ENCODE measurements at places on chromosomes 6 and 20. TPM values are rescaled to one million over a fixed set of nuclear protein-coding genes. Genes with fewer than 3 reads are reported as not detected.

MEP1A gene
- total RNA-seq = not detected

TINAG gene
- 0.31 TPM for total RNA-seq

THBD gene
- 25.3 TPM for total RNA-seq

C6orf58 gene
- total RNA-seq = not detected

SRSF3 gene
- 218 TPM for total RNA-seq

PDYN gene
- total RNA-seq = not detected

UNC5CL gene
- 1.6 TPM for total RNA-seq

PTK6 gene
- 0.13 TPM for total RNA-seq

CD40 gene
- total RNA-seq = 25.1 TPM

ZNF311 gene
- 2.1 TPM for total RNA-seq

FABP7 gene
- not detected for total RNA-seq

PAQR8 gene
- total RNA-seq = 24.3 TPM

MRPS26 gene
- 29.6 TPM for total RNA-seq

SEC63 gene
- total RNA-seq = 135 TPM

BACH2 gene
- 25.3 TPM for total RNA-seq

HLA-DQA2 gene
- total RNA-seq = 10.2 TPM

MAP1LC3A gene
- 72.1 TPM for total RNA-seq

PKIG gene
- 38.2 TPM for total RNA-seq

EPPIN gene
- total RNA-seq = not detected

MCHR2 gene
- total RNA-seq = not detected

FAM209B gene
- total RNA-seq = not detected

ABCC10 gene
- 31.7 TPM for total RNA-seq

ECT2L gene
- total RNA-seq = 0.49 TPM

ADGB gene
- total RNA-seq = 0.31 TPM

LPA gene
- total RNA-seq = 0.36 TPM

PDE10A gene
- total RNA-seq = 14.1 TPM

LGSN gene
- total RNA-seq = not detected

KIF6 gene
- 0.53 TPM for total RNA-seq

PRND gene
- 0.62 TPM for total RNA-seq

SIM1 gene
- 0.04 TPM for total RNA-seq

SLC22A7 gene
- not detected for total RNA-seq

RAET1G gene
- total RNA-seq = 0.53 TPM

PRSS16 gene
- total RNA-seq = 0.67 TPM

SOBP gene
- 18.5 TPM for total RNA-seq

PNPLA1 gene
- total RNA-seq = 0.22 TPM

LY6G6C gene
- total RNA-seq = 0.71 TPM

SLC2A10 gene
- 14.7 TPM for total RNA-seq

UBD gene
- 4.1 TPM for total RNA-seq

CTAGE9 gene
- not detected for total RNA-seq

LHFPL5 gene
- total RNA-seq = not detected

OPRL1 gene
- total RNA-seq = 1.0 TPM

LTB gene
- total RNA-seq = 4.0 TPM

PRR18 gene
- total RNA-seq = not detected

SPINT3 gene
- total RNA-seq = not detected

ACTL10 gene
- 0.71 TPM for total RNA-seq

BNIP5 gene
- not detected for total RNA-seq

WASF1 gene
- 9.6 TPM for total RNA-seq

Data from sciatic nerve (tissue), 2 donors.